Suppressor macrophage treated with lipopolysaccharide for 1 hour (primary cell): ENCODE measurements at places on chromosomes 2 and 18.
A peak's percentile ranks its signal among the peaks of the same experiment; 100 is the strongest.

DNA sequence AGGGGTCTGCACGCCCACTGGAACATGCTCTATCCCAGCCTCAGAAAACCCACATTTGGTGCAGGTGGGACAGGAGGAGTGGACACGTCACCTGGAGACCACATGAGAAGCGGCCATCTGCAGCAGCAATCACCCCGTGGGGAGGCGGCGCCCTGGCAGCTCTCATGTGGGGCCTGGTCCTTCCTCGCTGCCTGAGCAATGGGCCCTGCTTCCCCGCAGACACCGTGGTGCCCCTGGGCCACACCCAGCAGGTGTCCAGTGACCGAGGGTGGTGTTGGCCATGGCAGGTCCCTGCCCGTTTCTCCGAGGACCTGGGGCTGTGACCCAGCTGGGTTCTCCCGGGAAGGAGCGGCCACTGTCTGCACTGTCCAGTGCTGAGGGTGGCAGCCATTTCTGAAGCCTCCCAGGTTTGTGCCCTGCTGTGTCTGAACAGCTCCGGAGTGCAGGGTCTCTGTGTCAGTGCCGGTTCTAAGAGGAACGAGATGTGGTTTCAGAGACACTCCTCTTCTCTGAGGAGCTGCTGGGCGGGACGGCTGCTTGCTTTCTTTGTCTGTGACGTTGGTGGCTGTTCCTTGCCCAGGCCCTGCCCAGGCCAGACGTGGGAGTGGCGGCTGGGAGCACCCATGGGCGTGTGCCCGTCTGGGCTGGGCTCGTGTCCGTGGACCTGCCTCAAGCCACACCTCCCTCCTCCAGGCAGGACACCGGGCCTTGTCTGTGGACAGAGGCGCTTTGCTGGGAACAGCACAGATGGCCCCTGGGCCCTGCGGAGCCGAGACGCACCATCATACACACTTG is 44.8 kb downstream of the NFATC1 start:
- no peak for DNase-seq

GRCh38 chr2:233288663-233289062 is 19.0 kb upstream of the SAG start:
- no peak for DNase-seq

- DNase-seq, result no peak
Observed at GRCh38 chr2:48417856-48418838, 111.8 kb upstream of the STON1 start.

GRCh38 chr2:110173523-110173922 is 31.3 kb downstream of the NPHP1 start:
- no peak for DNase-seq

- DNase-seq, result no peak
Observed at GRCh38 chr2:124450481-124450880, 425.4 kb downstream of the CNTNAP5 start.

DNA sequence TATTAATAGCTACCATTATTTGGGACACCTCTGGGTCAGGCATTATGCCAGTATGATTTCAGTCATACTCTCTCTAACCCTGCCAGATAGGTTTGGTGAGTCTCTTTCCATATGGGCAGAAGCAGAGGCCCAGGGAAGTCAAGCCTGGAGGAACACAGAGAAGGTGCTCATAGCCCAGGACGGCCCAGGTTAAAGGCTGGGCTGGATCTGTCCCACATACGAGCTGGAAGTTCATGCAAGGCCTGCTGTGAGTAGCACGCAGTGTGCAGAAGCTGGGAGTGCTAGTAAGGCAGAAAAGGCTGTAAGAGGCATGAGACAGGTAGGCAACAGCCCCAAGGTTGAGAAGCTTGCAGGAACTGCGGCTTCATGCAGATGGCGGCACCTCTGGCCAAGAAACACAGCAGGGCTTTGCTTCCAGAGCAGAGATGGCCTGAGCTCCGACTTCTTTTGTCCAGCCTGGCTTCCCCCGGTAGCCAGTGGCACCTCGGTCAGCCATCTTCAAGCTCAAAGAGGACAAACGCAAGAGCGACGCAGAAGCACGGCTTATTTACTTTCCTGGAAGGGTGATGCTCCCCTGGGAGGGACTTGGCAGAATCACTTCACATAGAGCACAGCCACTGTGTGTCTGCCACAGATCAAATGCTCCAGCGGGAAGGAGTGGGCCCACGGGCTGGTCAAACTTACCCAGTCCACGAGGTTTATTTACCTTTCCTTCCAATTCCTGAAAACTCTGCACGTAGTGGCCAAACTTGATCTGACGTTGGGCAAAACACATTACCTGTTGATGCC is 58.5 kb upstream of the MAP4K4 start:
- DNase-seq, result no peak

- DNase-seq, result no peak
Observed at GRCh38 chr2:86490245-86490644, 49.1 kb downstream of the KDM3A start.

DNA sequence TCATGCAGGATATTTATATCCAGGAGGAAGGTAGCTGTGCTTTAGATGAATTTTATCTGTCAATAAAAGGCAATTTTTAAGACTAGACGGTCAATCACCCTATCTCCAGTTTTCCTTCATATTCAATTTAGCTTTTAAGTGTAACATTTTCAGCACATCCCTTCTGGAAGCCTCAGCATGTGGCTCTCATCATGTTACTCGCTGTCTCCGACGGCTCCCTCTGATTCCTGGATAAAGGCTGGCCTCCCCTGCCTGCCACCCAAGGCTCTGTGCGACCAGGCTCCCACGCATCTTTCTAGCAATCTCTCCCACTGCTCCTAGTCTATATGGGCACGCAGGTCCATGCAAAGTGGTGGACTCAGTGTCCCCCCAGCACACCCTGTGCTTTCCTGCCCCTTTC is 84.5 kb downstream of the MEP1B start:
- no peak for DNase-seq

DNA sequence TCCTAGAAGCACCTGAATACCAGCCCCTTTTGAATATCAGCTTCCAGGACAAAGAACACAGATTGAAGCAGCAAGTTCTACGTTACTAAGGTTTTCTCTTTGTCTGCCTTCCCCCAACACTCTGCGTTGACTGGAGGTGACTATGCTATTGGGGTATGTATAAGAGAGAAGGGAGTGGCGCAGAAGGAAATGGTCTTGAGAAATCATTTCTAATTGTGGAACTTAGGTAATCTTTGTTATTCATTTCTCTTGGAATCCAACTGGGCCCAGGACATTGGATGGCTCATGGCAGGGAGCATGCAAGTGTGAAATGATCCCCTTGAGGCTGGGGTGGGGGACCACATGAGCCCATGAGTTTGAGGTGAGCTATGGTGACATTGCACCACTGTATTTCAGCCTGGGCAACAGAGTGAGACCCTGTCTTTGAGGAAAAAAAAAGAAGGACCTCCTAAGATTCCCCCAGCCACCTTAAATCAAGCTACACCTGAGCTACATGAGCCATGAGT is 29.7 kb downstream of the XDH start:
- peak; percentile 20 for DNase-seq

DNA sequence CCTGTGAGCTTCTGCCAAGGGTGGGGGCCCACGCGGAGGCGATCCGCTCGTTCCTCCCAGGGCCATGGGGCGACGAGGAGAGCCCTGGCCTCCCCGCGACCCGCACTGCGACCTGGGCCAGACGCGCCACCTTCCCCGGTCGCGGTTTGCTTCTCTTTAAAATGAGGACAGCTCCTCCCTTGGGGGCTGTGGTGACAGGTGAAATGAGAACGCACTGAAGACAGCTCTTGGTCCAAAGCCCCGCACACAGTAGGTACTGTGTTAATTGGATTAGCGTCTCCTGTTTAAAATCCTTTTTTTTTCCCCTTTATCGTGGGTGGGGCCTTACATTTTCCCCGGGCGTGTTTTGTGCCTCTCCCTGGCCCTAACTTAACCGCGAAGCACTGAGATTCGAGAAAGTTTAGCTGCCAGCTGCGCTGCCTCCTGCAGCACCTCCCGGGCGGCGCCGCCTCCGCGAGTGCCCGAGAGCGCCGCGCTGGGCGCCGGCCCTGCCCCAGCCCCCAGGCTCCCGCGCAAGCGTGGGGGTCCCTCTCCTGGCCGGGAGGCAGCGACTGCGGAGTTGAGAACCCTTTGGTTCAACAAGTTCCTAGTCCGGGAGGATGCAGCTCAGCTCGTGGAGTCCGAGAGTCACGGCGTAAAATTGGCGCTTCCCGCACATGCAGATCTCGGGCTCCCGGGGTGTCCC is 1.1 kb downstream of the HPCAL1 start:
- peak; percentile 81 for DNase-seq

- no peak for DNase-seq
Observed at GRCh38 chr2:232668805-232669444, 28.2 kb upstream of the GIGYF2 start.

DNA sequence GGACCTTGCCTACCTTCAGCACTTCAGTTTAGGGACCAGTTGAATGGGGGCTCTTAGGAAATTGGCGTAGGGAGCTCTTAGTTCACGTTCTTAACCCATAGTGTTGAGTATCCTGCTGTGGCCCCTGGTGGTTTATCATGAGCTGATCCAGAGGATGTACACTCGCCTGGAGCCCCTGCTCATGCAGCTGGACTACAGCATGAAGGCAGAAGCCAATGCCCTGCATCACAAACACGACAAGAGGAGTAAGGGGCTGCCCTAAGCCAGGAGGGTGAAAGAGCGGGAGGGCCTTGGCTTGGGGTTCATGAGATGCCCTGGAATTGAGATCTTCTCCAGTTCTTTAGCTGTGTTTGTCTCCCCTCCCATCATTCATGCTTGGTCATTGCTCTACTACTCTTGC is 2.9 kb downstream of the RETREG2 start:
- no peak for DNase-seq

DNA sequence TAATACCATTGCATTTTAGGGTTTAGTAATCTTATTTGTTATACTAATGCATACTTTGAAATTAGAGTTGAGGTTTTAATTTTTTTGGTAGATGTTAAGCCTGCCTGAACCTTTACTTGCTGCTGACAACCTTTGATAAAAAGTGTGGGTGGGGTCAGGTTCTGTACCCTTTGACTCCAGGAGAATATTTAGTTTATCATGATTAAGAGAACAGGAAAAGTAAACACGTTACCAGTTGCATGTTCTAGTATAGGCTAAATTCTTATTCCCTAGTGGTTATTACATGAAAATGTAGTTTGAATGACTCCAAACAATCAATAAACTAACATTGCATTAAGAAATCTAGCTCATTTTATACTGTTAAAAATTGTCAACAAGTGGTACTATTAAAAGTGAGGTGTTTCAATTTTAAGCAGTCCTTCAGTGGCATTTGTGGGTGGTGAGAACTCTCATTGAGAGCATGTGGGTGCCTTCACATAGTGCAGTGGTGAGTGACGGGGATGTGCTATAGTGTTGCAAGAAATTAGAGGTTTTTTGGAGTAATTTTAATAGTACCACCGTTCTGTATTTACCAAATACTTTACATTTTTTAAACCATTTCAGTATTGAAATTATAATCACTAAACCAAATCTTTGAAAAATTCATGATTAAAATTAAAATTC is 29.9 kb downstream of the PHLPP1 start:
- DNase-seq, result no peak

DNA sequence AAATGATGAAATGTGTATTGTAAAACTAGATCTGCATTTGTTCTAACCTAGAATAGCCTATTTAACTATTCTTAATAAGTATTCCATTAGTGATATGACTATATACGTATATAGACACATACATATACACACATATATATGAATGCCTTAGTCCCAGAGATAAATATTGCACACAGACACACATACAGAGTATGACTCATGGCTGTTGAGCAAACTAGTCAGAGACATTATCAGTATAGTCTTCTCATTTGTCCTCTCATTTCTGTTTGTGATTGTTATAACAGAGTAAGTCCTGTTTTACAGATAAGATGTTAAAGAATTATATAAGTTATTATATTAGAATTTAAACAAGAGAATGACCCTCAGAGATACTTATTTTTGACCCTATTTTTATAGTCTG is 202.5 kb downstream of the CCDC102B start:
- DNase-seq, result no peak

DNA sequence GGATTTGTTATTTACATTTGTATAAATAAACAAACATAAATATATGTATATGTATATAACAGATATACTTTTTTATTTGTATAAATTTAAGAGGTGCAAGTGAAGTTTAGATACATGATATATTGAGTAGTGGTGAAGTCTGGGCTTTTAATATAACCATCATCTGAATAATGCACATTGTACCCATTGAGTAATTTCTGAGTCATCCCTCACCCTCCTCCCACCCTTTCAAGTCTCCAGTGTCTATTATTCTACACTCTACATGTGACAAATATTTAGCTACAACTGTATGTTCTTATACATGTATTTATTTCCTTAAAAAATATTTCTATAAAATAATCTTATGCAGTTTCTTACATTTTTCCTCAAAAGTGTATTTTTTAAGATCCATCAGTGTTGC is 358.7 kb upstream of the TFPI start:
- DNase-seq, result no peak

GRCh38 chr18:61892683-61893308 is at the start of gene RNF152:
Gene RNF152 (minus strand): TSS chr18:61893007. CDS start chr18:61816463, 76,544 bp downstream.
- DNase-seq, result peak; percentile 28

DNA sequence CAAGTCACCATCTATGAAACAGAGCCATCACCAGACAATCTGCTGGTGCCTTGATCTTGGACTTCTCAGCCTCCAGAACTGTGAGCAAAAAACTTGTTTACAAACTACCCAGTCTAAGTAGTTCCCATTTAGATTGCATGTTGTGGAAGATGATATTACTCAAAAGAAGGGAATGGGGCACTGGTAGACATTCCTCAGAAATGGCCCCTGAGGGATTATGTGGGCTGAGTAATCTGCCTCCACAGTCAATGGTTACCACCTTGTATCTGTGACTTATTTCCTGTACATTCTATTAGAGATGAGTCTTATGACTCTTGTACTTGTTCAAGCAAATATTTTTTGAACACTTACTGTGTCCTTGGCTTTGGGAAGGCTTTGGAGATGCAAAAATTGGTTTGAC is 160.4 kb downstream of the NUP35 start:
- DNase-seq, result no peak

- no peak for DNase-seq
Observed at GRCh38 chr18:57776767-57777166, 26.3 kb downstream of the ATP8B1 start.

GRCh38 chr2:56871644-56872043 is 687.9 kb downstream of the CCDC85A start:
- DNase-seq, result no peak
